ENCODE measurements at places on chromosomes 1 and 21.
A peak's percentile ranks its signal among the peaks of the same experiment; 100 is the strongest.

GRCh38 chr1:162212713-162213112, 143.2 kb downstream of the NOS1AP start:
- no peak for DNase-seq

- DNase-seq, result no peak
These were observed 51.2 kb downstream of the BEND5 start for GRCh38 chr1:48725341-48726046.

DNA sequence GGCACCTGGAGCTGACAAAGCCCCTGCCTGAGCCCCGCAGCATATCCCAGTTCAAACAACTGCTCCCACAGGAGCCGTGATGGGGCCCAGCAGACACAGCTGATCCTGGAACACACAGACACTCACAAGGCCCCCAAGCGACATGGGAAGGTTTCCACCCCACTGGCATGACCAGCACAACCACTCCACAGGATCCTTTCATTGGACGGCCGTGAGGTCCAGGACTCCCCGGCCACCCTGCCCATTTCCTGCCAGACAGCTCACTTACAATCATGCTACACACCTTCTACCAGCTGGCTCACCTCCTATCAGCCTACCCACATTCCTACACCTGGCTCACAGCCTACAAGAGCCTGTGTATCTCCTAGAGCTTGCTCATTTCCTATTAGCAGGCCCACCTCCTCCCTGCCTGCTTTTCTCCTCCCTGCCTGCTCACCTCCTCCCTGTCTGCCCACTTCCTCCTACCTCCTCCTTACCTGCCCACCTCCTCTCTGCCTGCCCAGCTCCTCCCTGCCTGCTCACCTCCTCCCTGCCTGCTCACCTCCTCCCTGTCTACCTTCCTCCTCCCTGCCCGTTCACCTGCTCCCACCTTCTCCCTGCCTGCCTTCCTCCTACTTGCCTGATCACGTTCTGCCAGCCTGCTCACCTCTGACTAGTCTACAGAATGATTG, 73.9 kb downstream of the MATN1 start:
- DNase-seq, result no peak

DNA sequence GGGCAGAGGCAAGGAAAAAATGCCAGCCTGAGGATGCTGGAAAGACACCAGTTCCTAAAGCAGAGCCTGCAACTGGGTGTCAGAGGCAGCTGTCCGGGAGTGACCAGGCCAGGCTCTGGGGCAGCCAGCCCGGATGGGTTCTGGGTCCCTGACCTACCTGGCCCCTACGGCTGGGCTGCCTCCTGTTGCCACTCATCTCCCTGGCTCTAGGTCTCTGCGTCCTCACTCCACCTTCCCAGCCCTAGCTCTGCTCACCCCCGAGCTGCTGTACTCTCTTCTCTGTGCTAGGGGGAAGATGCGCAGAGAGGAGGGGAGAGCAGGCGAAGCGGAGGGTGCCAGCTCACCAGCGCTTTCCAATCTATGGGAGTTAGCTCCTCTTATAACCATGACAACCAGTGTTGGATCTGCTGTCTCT, 9.0 kb downstream of the ARHGEF2 start:
- DNase-seq, result no peak

GRCh38 chr21:36918291-36918690, 48.2 kb downstream of the HLCS start:
- DNase-seq, result no peak

GRCh38 chr21:34615487-34615814, 538 bp upstream of the RCAN1 start:
- no peak for DNase-seq

DNA sequence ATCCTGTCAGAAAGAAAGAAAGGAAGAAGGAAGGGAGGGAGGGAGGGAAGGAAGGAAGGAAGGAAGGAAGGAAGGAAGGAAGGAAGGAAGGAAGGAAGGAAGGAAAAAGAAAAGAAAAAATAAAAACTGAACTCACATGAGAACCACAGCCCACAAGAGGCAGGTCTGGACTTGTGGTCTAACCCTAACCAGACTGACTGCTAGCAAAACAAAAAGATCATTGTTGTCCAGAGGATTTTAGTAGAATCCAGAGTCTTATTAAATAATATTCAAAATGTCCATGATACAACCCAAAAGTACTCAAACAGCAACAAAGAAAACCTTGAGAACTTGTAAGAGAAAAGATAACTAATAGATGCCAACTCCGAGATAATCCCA, 4.7 kb upstream of the ITGB2 start:
- DNase-seq, result no peak

DNA sequence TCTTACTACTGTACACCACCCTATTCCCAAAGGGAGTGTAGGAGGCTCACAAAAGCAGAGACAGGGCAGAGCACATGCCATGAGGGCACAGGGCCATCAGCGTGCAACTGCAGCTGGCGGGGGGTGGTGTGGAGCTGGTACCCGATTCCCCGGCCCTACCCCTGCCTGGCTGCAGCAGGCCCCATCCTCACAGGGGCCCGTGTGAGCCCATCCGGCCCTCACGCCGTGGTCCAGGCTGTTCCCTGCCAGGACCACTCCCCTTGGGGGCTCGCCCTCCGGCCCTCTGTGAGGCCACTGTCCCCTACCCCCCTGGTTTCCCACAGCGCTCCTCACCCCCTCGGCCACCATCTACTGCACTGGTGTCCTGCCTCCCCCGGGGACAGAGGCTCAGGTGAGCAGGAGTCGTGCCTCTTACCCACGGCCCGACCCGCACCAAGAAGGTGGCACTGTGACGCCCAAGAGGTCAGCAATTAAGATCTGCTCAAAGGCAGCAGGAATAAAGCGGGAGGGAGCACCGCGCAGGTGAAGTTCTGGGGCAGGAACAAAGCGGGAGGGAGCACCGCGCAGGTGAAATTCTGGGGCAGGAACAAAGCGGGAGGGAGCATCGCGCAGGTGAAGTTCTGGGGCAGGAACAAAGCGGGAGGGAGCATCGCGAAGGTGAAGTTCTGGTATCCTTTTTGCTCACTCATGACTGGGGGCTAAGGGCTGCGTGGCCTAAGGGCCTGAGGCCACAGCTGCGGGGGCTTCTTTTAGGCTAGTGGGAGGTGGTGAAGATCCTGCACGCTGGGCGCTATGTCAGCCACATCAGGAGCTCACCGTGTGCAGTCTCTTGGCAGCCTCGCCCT, 3.9 kb downstream of the POFUT2 start:
- no peak for DNase-seq

DNA sequence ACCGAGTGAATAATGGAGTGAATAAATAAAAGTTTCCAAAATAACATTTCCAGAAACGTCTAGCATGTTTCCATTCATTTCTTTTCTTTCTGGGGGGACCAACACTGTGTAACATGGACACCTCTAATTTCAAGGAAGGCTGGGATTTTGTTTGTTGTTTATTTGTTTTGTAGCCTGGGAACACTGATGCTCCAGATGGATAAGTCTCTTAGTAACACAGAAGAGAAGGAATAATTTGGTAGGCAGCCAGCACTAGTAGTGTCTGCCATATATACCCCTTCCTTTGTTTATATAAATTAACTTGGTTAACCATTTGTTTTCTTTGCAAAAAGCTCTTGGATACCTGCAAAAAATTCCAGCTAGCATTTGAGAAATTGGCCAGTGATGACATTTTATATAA, 411.4 kb upstream of the DEPDC1 start:
- DNase-seq, result peak; percentile 7

GRCh38 chr21:29297483-29298347, 1.0 kb upstream of the BACH1 start:
- no peak for DNase-seq

Data from LNCaP clone FGC (cell line).